ENCODE measurements at places on chromosomes 7 and 10.
A peak's percentile ranks its signal among the peaks of the same experiment; 100 is the strongest.

DNA sequence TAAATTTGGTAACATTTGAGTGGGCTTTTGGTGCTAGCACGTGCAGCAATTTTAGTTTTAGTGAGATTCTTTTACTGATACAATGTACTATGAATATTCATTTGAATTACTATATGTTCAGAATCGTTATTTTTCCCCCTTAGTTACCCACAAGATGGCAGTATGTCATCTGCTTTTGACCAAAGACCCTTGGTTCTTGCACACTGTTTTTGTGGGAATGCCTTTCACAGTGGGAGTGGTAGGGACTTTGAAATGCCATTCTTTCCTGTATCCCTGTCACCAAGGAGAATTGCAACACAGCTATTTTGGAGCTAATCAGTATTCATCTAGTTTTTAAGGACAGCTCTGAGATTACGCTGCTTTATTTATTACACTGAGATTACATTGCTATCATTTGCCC, 40.6 kb downstream of the SEC23IP start:
- DNase-seq, result no peak

- DNase-seq, result peak; percentile 43
Measured at GRCh38 chr10:76113952-76114351, 682.5 kb downstream of the LRMDA start.

GRCh38 chr10:1233031-1233430, 176.8 kb downstream of the WDR37 start:
- DNase-seq, result no peak

DNA sequence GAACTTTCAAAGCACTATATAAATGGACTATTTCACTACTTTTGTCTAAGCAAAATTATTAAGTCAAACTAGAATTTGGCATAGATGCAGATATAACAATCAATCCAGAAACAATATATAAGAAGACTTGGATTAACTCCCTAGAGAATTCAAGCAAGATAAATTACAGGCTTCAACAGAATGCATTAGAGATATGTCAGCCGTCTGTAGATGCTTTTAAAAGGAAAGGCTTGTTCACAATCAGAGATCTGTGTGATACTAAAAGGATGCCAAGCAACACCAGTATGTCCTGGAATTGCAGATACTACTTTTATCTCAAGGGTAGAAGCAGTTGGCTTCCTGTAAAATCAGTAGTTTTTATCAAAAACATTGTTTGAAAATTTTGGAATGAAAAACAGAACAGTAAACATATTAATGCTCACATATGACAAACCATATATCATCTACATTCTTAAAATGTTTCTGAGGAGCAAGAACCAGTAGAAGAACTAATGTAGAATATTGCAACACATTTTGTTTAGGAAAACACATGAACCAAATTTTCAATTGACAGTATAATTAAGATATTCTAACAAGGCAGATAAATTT, 947.9 kb upstream of the LRRN3 start:
- DNase-seq, result no peak

DNA sequence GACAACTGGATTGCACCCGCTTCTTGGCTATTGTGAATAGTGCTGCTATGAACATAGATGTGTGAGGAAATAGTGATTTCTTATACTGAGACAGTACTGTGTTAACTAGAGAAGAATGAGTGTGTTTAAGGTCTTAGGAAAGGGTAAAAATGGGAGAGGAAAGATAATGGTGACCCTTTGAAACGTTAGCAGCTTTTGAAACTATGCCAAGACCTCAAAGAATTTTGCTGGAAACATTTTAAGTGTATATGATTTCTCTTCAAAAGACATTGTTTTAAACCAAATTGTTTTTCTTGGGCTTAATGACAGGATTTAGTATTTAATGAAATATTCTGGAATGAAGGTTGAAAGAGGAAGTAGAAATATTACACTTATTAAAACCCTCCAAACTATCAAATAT, 100.8 kb upstream of the ARHGAP21 start:
- no peak for DNase-seq

- no peak for DNase-seq
Measured at GRCh38 chr10:89789188-89789877, 87.9 kb downstream of the KIF20B start.

GRCh38 chr7:43943417-43944187, 17.4 kb downstream of the UBE2D4 start:
- DNase-seq, result no peak

DNA sequence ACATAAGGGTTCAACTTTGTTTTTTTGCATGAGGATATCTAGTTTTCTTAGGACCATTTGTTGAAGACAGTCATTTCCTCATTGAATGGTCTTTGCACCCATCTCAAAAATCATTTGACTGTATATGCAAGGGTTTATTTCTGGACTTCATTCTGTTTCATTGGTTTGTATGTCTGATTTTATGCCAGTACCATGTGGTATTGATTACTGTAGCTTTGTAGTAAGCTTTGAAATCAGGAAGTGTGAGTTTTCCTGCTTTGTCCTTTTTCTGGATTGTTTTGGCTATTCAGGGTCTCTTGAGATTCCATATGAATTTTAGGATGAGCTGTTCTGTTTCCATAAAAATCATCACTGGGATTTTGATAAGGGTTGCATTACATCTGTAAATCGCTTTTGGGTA, 63.9 kb downstream of the SND1 start:
- DNase-seq, result no peak

DNA sequence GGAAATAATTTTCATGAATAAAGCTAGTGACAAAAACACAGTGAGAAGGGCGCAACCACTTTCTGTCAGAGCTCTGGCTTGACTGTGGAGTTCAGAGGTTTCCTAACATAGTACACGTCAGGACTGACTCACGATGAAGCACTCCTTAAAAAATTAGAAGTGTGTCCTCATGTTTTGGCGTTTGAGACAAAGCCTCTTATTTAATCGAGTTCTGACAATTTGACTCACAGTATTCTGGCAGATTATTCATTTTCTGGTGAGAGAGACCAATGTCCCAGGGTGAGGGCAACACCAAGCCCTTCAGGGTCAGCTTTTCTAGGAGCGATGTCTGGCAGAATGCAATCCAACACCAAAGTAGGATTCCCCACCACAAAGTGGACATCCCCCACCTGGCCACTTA, 108.7 kb downstream of the DIP2C start:
- peak; percentile 11 for DNase-seq

DNA sequence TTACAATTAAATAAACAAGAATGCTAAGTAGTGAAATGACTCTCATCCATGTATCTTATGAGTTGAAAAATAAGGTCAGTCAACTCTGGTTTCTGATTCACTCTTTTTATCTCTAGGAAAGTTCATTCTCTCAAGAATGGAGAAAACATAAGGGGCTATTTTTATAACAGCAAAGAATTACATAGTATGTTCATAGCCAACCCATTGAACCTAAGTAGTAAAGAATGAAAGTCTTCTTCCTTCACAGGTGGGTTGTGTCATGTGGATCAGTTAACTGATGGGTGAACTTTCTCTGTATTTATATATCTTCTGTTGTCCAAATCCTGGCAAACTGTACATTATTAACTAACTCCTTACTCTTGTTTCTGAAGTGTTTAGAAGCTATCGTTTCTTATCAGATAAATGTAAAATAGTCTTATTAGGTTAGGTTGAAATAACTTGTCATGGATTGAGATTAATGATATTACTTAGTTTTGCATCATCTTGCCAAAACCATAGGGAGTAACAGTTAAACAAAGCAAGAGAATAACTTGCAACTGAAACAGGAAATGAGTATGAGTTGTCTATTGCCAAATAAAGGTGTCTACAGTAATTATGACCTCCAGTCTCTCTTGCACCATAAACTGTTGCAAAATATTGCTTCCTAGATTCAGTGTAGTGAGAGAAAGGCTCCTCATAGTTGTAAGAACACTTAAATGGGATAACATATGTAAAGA, 86.8 kb downstream of the ANKRD7 start:
- DNase-seq, result peak; percentile 90

DNA sequence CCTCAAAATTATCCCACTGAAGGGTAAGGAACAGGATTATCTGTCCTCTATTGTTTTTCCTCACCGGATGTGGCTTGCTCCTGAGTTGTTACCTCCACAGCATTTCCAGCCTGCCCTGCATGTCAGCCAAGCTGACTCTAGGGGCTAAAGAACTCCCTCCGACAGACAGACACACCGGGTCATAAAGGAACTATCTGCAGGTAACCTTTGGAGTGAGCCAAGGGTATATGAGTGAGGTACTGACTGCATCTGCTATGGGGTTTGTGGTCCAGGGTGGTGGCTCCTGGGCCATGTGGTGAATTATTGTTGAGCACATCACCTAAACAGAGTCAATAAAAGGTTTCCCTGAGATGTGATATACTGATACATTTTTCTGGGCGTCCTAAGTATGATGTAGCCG, 6.9 kb upstream of the KAZALD1 start:
- no peak for DNase-seq

DNA sequence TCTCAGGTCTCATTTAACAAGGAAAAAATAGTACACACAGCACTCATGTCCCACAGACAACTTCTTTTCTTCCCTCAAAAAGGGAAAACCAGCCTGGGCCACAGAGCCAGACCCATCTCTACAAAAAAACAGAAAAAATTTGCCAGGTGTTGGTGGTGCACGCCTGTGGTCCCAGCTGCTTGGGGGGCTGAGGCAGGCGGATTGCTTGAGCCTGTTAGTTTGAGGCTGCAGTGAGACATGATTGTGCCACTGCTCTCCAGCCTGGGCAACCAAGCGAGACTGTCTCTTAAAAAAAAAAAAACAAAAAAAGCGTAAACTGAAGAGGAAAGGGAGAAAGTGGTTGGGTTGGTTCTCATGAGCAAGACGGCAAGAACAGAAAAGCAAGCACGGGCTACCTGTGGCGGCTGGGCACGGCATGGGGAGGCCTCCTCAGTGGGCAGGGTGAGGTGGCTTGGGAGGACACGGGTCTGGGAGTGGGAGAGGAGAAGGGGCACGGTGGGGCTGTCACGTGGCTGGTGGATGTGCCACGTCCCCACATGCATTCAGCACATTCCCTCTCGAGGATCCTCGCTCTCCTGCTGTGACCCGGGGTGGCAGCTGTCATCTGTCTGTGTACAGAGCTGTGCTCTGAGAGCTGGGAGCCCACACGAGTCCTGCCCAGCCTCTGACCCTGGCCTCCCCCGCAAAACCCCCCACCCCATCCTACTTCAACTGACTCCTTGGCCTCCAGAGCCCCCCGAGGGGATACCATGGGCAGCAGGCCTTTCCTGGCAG, 219.7 kb downstream of the MLLT10 start:
- no peak for DNase-seq
